ENCODE measurements at places on chromosomes 5 and 9.

DNA sequence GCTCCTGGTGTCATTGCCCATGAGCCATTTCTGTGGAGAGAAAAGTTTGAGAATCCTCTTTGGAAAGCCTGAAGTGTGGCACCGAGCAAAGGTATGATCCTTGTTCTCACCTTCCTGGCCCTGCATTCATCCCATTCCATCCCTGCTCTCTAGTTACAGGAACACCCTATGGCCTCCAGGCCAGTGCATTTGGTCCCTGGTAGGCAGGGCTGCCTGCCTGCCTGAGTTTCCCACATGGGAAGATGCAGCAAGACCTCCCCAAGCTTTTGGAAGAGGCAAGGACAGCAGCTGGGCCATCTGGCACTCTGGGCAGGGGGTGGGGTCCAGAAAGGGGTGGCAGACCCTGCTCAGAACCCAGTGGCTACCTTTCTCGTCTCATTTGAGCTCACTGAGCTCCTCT, 24.5 kb downstream of the IGIP start:
- DNase-seq = no peak

GRCh38 chr5:178458140-178458539, 132.1 kb downstream of the COL23A1 start:
- DNase-seq = no peak

DNA sequence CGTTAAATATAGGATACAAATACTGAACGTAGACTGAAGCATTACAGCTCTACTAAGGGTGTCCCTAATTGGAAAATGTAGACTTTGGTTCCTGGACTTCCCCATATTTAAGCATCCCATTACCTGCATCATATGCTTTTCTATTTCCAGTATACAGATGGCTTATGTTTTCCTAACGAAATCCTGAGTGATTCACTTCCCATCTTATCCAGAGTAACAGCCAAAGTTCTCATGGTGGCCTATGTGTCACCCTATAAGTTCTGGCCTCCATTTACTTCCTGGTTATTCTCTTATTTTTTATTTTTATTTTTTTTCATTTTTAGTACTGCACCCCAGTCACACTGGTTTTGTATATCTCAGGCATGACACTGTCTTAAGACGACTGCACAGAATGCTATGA, 552.3 kb downstream of the PRDM9 start:
- DNase-seq = no peak

- no peak for DNase-seq
These were observed 75.7 kb downstream of the FBXL7 start for GRCh38 chr5:15575666-15576065.

GRCh38 chr5:62960781-62961180, 382.2 kb downstream of the LRRC70 start:
- DNase-seq = no peak

DNA sequence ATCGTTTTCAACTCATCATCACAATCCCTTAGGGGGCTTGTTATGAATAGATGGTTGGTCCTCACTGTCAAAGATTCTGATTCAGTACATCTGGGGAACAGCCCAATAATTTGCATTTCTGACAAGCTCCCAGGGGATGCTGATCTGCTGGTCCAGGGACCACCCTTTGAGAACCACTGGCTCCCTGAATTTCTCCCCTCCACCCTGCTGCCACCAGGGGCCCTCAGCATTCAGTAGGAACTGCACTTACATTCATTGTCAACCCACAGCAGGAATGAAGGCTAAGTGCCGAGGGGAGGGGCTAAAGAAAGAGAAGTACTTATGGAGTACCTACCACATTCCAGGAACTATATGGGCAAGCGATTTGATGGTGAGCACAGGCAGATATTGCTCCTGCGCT, 85.9 kb downstream of the BOD1 start:
- no peak for DNase-seq
